Lung microvascular endothelial cell (primary cell): ENCODE measurements at places on chromosomes 7 and 10. TPM values are rescaled to one million over a fixed set of nuclear protein-coding genes. Genes with fewer than 3 reads are reported as not detected.
A peak's percentile ranks its signal among the peaks of the same experiment; 100 is the strongest.

DNA sequence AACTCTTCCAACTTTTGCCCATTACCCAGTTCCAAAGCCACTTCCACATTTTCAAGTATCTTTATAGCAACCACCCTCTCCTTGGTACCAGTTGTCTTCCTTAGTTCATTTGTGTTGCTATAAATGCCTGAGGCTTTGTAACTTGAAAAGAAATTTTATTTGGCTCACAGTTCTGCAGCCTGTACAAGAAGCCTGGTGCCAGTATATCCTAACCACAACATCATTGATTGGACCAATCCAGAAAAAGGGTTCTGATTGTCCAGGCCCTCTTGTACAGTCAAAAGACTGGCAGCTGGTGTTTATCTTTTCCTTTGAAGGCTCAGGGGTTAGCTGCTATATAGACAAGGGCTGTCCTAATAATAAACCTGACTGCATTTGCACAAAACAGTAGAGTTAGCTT, 21.1 kb upstream of the ABCC2 start:
- DNase-seq: no peak

MLXIPL gene
- total RNA-seq: not detected in 2 replicates

GRCh38 chr7:134639683-134640279, 6.9 kb upstream of the BPGM start:
- no peak for DNase-seq

DNA sequence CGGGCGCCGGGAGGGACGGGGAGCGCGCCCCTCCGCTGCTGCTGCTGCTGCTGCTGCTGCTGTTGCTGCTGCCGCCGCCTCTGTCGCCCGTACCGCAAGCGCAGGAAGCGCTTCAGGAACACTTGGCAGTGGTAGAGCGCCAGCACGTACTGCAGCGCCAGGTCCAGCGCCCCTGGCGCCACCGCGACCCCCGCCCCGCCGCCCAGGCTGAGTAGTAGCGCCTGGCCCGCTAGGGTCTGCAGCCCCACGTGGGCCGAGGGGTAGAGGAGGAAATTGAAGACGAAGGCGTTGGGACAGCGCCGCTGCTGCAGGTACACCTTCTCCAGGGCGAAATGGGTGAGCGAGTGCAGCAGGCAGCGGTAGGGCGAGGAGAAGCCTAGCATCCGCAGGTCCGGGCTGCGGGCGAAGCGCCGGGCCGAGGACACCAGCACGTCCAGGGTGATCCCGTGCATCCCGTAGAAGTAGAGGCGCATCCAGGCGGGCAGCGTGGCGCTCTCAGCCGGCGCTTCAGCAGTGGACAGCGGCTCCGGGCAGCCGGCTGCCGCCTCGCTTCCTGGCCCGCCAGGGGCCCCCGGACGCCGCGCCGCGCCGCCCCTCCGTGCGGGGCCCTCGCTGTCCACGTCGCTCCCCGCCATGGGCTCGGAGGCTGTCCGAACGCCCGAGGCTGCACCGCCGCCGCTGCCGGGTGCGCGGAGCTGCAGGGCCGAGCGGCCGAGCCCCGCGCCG, at the start of gene TMEM229A:
TMEM229A (minus strand) TSS at position 699 of the 726 bp plus-strand sequence; CDS start at position 635, 64 bp downstream.
- peak; percentile 67 for DNase-seq

HMX2 gene
- not detected in 2 replicates for total RNA-seq

CDHR1 gene
- under 0.01 TPM in 2 replicates for total RNA-seq

DNA sequence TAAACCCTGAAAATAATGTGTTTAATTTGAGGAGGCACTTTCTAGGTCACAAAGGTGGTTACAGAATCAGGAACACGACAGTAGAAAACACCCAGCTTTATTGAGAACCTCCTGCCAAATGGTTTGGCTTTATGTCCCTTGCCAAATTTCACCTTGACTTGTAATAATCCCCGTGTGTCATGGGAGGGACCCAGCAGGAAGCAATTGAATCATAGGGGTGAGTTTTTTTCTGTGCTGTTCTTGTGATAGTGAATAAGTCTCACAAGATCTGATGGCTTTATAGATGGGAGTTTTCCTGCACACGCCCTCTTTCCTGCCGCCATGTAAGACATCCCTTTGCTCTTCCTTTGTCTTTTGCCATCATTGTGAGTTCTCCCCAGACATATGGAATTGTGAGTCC, 193.8 kb upstream of the KLF6 start:
- DNase-seq: no peak

ANLN gene
- 6.3 and 22.2 TPM in 2 replicates for total RNA-seq

- DNase-seq: peak; percentile 51
These were observed 25.2 kb upstream of the ITPRID1 start for GRCh38 chr7:31488562-31489203.

CTAGE8 gene
- not detected in 2 replicates for total RNA-seq

GRCh38 chr10:2882628-2883027, 184.7 kb upstream of the PFKP start:
- no peak for DNase-seq

DNA sequence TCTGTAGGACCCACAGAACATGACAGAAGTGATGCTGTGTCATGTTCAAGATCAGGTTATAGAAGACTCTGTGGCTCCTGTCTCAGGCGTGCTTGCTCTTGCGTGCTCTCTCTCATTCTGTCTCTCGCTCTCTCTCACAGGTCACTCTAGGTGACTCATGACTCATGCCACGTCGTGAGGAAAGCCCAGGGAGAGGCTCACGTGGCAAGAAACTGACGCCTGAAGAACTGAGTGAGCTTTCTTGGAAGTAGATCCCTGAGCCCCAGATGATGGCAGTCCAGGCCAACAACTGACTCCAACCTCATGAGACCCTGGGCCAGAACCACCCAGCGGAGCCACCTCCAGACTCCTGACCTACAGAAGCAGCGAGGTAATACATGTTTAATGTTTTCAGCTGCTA, 103.3 kb downstream of the DNMBP start:
- DNase-seq: peak; percentile 97
